ENCODE measurements at places on chromosomes 4 and X.
A peak's percentile ranks its signal among the peaks of the same experiment; 100 is the strongest.

- no peak for DNase-seq
Observed at GRCh38 chr4:57044996-57045395, 65.2 kb downstream of the IGFBP7 start.

DNA sequence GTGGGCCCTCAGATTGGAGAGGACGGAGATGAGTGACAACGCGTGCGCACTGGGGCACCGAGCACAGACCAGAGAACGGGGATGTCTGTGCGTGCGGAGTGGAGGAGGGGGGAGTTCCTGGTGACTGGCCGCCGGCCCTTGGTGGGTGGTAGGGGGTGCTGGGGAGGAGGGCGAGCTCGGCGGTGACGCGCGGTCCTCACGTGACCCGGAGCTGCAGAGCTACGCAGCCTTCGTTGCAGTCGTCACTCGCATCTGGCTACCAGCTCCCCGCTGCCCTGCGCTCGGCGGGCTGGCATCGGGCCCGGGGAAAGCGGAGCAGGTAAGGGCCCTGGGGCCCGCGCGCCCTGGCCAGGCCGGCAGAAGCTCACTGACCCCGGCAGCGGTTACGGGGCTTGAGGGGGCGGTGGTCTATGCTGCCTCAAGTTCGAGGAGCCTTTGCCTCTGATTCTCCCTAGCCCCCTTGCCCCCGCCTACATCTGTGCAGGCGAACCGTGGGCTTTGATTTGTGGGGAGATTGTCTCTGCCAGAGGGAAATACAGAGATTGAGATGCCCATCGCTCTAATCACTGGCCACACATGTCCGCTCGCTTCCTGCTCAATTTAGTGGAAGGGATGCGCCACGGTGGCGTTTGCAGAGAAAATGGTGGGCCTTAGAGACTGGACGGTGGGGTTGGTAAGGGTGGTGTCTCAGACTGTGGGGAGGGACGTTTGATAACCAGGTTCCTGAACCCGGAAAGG lies at the start of gene ARMCX4:
Gene ARMCX4, plus strand, starts transcription at position 245 of the 738 bp plus-strand sequence. CDS start 3,134 bp downstream, outside the sequence.
- peak; percentile 50 for DNase-seq

DNA sequence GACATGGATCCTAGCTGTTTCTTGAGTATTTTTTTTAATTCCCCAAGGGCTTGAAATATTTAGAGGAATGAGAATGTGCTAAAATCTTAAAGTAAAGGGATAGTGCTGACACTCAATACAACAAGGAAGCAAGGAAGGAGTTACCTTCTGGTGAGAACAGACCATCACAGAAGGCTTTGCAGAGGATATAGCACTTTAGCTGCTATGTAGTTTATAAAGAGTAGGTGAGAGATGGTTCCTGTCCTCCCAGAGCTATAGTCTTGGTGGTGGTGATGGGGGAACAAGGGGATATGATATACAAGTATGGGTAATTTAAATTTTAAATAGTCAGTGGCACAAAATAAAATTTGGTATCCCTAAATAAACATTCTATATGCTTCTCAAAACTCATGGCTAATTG lies 47.6 kb downstream of the MTHFD2L start:
- DNase-seq = no peak

DNA sequence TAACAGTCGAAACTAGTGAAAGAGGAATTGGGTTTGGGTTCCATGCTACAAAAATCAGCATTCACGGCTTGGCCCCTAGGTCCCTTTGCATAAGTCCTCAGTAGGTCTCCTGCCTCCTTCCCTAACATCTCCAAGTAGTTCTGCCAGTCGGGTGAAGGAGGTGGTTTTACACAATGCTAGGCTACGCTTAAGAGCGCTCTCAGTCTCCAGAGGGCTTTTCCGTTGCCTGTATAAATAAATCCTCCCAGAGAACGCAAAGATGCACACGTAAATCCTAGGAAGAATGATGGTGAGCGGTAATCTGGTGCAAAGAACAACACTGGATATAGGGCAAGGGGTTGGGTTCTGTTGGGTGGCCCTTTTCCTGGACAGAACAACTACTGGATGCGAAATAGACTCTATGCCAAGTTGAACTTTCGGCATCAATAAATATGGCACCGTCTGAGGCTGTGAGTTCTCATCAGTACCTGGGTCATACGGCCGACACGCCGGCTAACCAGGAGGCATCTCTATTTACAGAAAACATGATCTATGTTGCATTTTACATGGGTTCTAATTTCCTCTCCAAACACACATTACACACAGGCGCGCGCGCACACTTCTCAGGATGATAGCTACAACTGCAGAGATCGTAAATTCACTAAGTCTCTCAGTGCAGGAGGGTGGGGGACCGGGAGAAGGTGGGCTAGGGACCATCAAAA lies 1.3 kb downstream of the CAMK2D start:
- peak; percentile 47 for DNase-seq

DNA sequence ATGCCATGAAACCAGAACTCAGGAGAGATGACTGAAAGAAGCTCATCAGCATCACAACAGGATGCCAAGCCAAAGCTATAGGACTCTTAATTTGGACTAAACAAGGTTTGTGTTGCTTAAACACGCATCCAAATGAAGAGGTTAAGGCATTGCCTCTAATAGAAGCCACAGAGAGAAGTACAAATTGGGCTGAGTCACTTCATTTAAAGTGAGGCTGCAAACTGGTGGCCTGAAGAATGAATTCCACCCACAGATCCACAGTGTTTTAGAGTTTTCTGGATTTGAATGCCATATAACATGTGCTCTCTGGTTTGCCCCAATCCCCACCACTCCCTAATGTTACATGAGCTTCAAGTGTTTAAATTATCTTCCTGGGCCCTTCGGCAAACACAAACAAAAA lies 103.5 kb downstream of the FIP1L1 start:
- DNase-seq = no peak

GRCh38 chrX:8668813-8669212 lies 63.1 kb downstream of the ANOS1 start:
- no peak for DNase-seq

DNA sequence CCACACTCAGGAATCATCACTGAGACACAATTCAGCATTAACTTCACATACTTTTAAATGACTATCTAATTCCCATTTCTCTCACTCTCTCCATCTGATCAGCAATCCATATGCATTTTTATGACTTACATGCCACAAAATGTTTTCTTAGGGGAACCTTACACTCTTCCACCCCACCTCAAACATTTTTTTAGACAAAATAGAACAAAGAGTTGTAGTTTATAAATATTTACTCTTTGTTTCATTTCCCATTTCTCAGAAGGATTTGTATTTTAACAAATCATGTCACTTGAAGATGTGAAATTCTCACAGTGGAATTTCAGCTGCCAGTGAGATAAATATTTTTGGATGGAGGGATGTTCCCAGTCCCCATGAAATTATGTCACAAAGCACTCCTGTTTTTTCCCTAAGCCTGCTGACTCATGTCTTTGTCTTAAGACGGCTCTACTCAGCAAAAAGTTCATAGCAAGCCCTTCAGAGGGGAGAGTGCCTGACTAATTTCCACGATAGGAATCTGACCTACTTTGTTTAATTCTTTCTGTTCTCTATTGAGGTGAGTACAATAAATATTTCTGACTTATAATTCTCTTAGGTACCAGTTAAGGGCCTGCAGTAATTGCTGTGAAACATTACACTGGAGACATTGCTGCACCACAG lies 257.7 kb downstream of the THOC2 start:
- no peak for DNase-seq

DNA sequence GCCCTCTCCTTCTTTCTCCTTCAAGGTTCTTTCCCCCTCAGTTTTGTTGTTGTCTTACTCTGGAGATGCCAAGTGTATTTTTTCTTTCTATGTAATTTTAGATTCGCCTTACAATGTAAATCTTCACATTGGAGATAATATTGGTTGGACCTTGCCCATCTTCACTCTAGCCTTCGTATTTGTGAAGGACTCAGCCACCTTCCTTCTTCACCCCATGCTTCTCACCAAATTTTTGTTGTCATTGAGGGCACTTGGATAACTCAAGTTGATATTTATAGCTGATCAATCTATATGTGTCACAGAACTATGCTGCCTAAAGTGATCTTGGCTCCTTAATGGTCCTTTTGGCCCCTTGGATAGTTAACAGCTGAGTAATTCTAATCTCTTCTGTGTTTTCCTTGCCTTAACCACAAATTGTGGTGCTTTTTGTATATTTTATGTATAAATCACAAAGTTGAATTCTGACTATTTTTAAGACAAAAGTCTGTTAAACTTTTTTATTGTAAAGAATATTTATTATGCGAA lies 6.5 kb downstream of the SPRY1 start:
- no peak for DNase-seq

DNA sequence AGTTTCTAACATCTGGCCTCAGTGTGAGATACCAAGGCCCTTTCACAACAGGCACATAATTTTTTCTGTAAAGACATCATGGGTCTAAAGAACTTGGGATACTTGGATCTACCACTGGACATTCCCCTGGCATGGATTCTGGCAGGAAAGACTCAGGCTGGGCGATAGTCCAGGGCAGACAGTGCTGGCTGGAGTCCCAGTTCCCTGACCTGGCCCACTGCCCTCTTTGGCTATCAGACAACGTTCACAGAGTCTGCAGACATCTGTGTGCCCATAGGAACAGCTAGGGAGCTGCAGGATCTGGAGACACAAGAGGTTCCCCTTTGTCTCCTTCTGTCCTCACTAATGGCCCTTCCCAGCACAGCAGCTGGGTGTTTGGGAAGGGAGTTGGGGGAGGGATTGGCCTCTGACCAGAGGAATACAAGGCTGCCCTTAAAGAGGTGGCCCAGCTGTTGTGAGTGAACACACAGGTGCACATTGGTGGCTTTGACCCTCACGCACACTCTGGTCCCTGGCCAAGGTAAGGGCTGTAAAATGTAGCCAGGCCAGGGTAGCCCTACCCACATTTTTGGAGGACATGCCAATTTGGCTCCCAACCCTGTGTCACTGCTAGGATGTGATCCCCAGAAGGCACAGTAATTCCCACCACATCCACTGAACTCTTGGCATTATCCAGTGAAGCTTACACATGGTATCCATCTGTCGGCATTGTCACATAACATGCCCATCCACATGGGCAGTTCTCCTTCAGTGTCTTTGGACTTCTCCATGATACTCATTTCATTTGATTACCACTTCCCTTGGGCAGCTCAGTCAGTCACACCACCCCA lies 72.3 kb downstream of the SOX3 start:
- no peak for DNase-seq

GRCh38 chrX:68942104-68942503 lies 113.3 kb downstream of the EFNB1 start:
- no peak for DNase-seq

- DNase-seq = no peak
Observed at GRCh38 chrX:37755025-37755424, 24.8 kb upstream of the CYBB start.

GRCh38 chr4:185892165-185892564 lies 80.2 kb upstream of the SORBS2 start:
- DNase-seq = no peak

GRCh38 chrX:107825698-107826237 lies at the start of gene MID2:
Gene MID2, plus strand, starts transcription at chrX:107825866. Its CDS starts 561 bp downstream, at chrX:107826427.
- DNase-seq = peak; percentile 61

DNA sequence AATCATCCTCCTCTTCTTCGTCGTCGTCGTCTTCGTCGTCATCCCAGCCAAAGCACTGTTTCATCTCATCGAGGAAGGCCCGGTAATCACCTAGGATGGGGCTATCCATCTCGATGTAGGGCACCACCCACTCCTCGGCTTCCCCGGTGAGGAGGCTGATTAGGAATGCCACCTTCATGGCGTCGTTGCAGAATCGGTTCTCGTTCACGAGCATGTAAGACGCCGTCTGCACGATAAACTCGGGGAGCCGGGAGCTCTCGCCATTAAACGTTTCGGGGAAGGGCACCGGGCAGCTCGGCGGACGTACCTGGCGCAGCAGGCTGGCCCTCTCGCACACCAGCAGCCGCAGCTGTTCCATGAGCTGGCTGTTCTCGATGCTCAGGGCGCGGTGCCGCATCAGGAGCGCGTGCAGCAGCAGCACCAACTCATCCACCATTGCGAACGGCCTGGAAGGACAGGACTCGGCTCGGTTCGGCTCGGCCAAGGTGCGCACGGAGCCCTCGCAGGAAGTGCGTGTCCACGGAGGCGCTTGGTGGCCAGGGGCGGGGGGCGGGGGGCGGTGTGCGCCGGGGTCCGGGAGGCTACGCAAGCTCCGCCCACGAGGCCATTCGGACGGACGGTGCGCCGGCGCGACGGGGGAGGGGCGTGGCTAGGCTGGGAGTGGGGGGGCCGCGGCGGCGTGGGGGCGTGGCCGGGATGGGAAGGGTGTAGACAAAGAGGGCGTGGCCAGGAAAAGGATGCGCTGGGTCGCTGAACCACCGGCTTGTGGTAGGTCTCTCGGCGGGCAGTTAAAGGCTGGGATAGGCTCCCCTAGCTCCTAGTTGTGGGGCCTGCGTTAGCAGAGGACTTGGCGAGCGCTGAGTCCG lies at the start of gene LDOC1:
Gene LDOC1, minus strand, starts transcription at position 544 of the 866 bp plus-strand sequence. Its CDS starts 108 bp downstream, at position 436.
- peak; percentile 72 for DNase-seq

DNA sequence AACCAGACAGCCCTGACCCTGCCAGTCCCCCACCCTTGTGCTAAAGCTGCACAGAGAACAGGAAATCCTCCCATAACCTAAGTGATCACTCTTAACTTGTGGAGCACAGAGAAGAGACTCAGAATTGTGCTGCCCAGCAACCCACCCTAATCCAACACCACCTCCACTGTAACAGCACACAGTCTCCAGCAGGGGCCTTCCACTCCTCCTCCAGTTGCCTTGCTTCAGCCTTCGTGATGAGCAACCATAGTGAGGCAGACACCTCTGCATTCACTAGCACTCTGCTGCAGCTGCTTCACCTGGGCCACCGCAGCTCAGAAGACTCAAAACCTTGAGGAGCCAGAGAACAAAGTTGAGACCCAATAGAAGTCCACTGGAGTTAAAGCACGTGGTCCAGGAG lies 7.9 kb upstream of the UGT2B4 start:
- no peak for DNase-seq

- DNase-seq = no peak
Observed at GRCh38 chr4:5448221-5448620, 260.1 kb downstream of the EVC2 start.

GRCh38 chr4:70356185-70356584 lies 4.4 kb upstream of the SMR3A start:
- no peak for DNase-seq

DNA sequence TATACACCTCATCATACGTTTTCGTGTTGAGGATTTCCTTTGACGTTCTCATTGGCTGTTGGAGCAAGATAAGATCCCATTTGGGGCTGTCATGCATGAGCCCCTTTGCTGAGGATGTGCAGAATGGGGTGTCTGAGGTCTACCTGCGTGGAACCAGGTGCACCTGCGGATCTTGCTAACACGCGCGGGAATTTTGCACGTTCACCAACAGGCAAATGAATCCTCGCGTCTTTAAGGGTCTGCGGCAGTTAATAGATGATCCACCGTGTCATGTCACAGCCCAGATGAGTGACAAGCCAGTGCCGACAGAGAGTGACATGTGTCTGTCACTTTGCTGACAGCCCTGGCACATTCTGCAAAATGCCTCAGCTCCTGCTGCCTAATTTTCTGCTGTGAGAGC lies 56.3 kb upstream of the SHOX start:
- DNase-seq = no peak

GRCh38 chrX:77076896-77077295 lies 370.3 kb upstream of the FGF16 start:
- no peak for DNase-seq
